IMR-90 (cell line): ENCODE measurements at places on chromosomes 2 and 18. TPM values are rescaled to one million over a fixed set of nuclear protein-coding genes. Genes with fewer than 3 reads are reported as not detected.
A peak's percentile ranks its signal among the peaks of the same experiment; 100 is the strongest.

DNA sequence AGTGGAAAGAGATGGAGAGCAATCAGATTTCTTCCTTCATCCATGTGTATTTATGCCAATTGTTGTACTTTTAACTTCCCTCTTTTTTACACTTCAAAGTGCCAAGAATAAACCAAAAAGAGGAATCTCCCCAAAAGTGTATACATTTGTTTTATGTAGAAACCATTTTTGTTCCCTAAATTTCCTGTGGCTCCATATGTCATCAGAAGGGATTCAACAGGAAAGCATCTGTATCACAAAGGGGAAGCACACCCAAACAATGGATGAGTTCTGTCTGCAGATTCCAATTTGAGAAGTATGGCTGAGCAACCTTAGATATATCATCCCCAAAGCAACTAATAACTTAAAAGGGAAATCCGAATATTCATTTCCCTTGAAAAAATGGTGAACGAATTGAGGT lies 275.0 kb downstream of the MREG start:
- peaks cover 3% of the 10 kb centered on the region for H3K4me1 ChIP-seq
- H3K36me3 ChIP-seq: no peaks in the 10 kb centered on the region
- no peak overlapping the region for H3K27ac ChIP-seq
- H3K27me3 ChIP-seq: no peaks in the 10 kb centered on the region
- no peak for DNase-seq
- H3K4me3 ChIP-seq: no peak overlapping the region

GRCh38 chr18:36265015-36265414 lies 32.5 kb upstream of the FHOD3 start:
- H3K27me3 ChIP-seq: no peaks in the 10 kb centered on the region
- H3K27ac ChIP-seq: no peak overlapping the region
- H3K4me3 ChIP-seq: no peak overlapping the region
- no peak for DNase-seq

DNA sequence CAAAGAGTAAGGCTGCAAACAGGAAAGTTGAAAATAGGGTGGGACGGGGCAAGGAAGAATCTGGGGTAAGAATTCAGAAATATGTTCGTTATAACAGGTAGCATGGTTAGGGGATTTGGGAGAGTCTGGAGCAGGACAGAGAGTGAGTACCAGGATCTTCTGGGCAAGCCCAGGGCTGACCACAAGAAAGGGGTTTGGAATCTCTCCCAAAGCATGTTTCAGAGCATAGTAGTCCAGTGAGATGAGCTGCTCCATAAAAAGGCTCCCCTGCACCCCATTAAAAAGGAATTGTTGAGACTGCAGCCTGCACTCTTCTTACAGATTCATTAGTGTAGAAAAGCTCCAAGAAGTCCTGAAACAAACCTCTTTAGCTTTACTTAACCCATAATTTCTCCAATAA lies 291.1 kb downstream of the MTX2 start:
- H3K27ac ChIP-seq: no peak overlapping the region
- H3K36me3 ChIP-seq: no peaks in the 10 kb centered on the region
- H3K4me3 ChIP-seq: no peak overlapping the region
- H3K4me1 ChIP-seq: peaks cover 2% of the 10 kb centered on the region; the same call in 1 of the 2 replicates
- DNase-seq: peak; percentile 12

DNA sequence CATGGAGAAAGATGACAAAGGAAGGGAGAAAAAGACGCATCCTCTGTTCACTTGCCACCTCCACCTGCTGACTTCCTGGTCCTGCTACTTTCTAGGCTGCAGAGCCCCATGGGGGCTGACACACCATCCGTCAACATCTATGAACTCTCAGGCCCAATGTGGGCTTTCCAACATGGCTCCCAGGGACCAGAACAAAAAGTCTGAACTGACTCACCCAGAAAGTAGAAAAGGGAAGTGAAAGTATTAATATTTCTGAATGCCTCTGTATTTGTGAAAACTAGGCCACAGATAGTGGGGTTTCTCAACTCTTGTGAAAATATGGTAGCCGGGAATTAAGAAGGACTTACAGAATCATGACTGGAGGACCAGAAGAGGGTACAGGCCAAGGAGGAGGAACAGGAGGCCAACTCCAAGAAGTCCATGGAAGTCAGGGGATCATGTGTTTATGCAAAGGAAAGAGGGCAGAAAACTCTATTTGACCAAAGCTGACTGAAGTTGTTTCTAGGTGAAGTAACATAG lies 123.1 kb upstream of the CAB39 start:
- H3K4me1 ChIP-seq: 0 out of 2 replicates have a peak, but pooled peaks cover 1% of the 10 kb centered on the region
- no peaks in the 10 kb centered on the region for H3K27me3 ChIP-seq
- DNase-seq: no peak
- no peak overlapping the region for H3K27ac ChIP-seq
- H3K4me3 ChIP-seq: no peak overlapping the region
- H3K36me3 ChIP-seq: no peaks in the 10 kb centered on the region

Gene CNTNAP5
- total RNA-seq: not detected in 2 replicates
